LHCN-M2 (cell line): ENCODE measurements at places on chromosomes 12 and 14. TPM values are rescaled to one million over a fixed set of nuclear protein-coding genes. Genes with fewer than 3 reads are reported as not detected.
A peak's percentile ranks its signal among the peaks of the same experiment; 100 is the strongest.

DNA sequence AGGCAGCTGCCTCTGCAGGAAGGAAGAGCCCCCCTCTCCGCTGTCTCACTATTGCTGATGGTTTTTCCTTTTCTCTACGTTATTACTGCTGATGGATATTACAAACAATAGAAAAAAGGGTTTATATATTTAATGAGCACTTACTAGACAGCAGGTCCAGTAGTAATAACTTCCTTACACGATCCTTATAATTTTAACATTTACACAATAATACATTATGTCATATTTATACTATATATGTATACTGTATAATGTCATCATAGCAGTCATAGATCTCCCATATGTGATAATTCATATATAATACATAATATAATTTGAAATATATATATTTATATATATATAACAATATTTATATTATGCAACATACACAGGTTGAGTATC, 92.4 kb downstream of the KSR2 start:
- no peak for DNase-seq

GRCh38 chr12:96824838-96825236, 82.2 kb upstream of the NEDD1 start:
- no peak for DNase-seq

DNA sequence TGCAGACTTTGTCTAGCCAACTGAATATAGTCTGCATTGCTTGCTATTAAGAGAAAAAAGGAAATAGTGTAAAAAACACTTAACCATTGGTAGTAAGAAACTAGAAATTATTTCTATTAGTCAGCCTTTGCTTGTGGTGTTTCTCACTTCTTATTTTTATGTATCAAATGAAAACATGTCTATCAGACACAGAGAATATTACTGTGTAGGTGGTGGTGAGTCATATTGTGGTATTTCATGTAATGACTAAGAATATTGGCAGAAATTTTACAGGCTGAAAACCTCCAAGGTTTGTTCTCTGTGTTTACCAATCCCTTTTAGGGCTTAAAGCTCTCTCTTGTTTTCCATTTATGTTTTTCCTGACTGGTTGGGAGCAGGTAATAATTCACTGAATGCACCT, 87.2 kb downstream of the DAAM1 start:
- DNase-seq, result peak; percentile 91

DNA sequence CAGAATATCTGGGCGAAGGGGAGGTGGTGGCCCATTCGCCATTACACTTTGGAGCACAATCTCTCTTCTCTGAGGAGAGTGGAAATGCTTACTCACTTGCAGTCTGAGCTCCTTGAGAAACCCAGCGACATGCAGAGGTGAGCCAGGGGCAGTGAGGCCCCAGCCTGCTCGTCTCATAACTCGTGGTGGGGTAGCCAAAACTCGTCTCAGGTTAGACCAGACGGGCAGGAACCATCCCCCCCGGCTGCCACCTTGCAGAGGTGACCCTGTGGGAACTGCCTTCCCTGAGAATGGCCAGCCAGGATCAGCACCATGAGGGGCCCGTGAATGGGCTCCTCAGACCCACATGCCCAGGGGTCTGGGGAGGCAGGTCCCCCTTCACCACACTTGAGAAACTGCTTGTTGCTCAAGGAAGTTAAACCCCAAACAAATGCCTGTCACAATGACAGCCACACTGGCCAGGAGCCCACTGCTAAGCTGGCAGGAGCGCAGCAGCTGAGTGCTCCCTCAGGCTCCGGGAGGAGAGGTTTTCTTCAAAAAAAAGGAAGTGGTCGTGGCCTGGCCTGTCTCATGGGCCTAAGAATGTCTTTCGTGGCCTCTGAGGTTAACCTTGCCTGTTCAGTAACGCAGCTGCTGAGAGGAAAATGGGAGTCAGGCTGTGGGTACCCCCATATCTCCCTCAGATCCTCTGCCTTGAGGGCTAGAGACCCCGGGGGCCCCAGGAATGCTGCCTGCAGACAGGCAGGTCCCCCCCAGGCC, 9.2 kb upstream of the ALDH2 start:
- DNase-seq, result peak; percentile 81

DNA sequence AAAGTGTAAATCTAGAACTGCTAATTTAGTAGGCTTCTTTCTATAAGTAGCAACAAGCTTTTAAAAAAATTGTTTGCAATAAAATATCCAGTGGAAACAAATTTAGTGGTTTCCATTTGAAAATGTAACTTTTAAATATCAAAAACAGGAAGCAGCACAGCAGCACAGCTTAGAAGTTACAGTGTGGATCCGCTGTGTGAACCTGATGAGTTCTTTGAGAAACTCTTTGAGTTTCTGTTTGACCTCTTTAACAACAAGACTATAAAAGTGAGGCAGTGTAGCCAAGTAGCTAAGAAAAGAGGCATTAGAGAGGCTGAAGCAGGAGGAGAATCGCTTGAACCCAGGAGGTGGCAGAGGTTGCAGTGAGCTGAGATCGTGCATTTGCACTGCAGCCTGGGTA, 178.3 kb downstream of the NAV3 start:
- no peak for DNase-seq

- DNase-seq, result no peak
Observed at GRCh38 chr12:108686780-108687179, 44.5 kb downstream of the CORO1C start.

- no peak for DNase-seq
Observed at GRCh38 chr14:104080376-104081260, 4.9 kb upstream of the ASPG start.

DNA sequence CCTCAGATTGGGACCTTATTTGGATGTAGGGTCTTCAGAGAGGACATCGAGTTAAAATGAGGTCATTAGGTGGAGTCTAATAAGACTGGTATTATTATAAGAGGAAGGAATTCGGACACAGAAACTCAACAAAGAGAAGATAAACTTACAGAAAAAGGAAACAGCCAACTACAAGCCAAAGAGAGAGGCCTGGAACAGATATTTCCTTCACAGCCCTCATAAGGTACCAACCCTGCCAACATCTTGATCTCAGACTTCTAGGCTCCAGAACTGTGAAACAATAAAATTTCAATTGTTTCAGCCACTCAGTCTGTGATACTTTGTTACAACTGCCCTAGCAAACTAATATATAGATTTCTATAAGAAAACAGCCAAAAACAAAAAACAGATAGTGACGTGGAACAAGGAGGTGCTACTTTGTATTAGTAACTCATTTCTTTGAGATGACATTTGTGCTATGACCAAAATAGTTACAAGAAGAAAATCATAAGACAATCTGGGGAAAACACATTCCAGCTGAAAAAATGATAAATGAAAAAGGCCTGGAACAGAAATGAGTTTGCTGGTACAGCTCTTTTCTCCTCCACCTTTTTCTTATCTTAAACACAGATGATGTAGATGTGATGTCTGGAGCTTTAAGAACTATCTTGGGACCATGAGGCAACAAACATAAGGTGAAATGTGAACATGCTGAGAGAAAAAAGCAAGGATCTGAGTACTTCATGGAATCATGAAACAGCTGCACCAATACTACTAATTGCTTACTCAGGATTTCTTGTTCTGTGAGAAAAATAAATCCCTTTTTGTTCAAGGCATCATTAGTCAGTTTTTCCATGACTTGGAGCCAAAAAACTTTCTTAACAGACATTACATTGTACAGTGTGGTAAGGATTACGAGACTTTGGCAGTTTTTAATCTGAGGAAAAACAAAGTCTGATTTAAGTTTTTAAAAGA, 243.2 kb downstream of the ANO6 start:
- peak; percentile 88 for DNase-seq

Gene FAM186B
- total RNA-seq, result 0.19 and 0.40 TPM in 2 replicates

Gene IRAK3
- 0.63 and 1.3 TPM in 2 replicates for total RNA-seq

Gene RAD9B
- 1.0 and 1.5 TPM in 2 replicates for total RNA-seq

Gene CYP46A1
- total RNA-seq, result 0.38 and 0.40 TPM in 2 replicates
